Progenitor cell of endocrine pancreas (in vitro differentiated cells): ENCODE measurements at places on chromosomes 7 and 10. TPM values are rescaled to one million over a fixed set of nuclear protein-coding genes. Genes with fewer than 3 reads are reported as not detected.

Gene MMD2
- total RNA-seq: not detected in 2 replicates

Gene CACNA2D1
- 25.1 and 27.4 TPM in 2 replicates for total RNA-seq

Gene PDZD7
- 0.29 and 0.84 TPM in 2 replicates for total RNA-seq

Gene SEMA3E
- total RNA-seq: 0.29 and 1.1 TPM in 2 replicates

Gene PRF1
- total RNA-seq: not detected in 2 replicates
